ENCODE measurements at places on chromosomes 2 and 18.

DNA sequence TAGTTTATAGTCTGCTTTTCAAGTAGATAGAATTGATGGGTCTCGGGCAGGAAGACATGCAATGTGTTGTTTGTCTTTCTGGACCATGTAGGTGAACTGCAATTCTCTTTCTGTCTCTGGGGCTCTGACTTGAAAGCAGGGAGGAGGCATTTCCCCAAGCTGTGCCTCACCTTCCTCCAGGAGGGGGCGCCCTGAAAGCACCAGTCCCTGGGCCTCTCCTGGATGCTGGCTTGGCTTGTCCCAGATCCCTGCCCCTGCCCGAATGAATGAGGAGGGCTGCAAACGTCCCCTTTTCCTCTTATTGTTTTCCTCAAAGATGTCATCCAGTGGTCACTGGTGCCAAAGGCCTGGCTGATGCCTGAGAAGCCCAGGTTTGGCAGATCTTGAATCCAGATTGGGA, 270.6 kb downstream of the CELF4 start:
- no peak for DNase-seq

- no peak for DNase-seq
Observed at GRCh38 chr2:217631115-217631514, 371.7 kb downstream of the TNS1 start.

DNA sequence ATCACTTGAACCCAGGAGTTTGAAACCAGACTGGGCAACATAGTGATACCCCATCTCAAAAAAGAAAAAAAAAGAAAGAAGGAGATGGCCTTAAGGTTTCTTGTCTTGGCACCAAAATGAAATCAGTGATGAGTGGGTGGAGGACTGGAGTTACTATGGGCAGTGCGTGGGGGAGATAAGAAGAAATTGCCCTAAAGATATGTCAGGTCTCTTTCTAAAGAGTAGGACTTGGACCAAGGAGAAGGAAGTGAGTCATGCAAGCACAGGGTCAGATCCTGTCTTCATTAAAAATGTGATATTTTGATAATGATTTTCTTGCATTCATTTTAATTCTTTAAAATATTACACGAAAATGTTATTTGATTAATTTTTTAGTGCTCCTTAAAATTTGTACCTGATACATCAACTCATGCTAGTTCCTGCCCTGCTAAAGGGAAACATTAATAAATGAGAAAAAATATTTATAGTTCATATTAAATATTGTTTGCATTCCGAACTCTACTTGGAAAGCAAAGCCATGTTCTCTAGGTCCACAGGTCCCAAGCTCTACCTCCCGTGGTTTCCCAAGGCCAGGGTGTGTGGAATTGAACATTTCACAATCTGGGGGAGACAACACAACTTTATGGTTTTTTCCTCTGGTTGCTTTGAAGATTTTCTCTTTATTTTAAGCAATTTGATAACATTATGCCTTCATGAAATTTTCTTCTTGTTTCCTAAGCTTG, 62.6 kb upstream of the CTLA4 start:
- DNase-seq, result no peak

GRCh38 chr2:21161832-21162614, 38.3 kb downstream of the TDRD15 start:
- DNase-seq, result no peak
